ENCODE measurements at places on chromosomes 7 and 10.

DNA sequence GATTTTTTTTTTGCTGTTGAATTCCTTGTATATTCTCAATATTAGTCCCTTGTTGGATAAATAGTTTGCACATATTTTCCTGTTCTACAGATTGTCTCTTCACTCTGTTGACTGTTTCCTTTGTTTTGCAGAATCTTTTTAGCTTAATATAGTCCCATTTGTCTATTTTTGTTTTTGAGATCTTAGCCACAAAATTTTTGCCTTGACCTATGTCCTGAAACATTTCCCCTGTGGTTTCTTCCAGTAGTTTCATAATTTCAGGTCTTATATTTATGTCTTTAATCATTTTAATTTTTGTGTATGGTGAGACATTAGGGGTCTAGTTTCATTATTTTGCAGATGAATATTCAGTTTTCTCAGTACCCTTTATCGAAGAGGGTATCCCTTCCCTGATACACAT is 92.7 kb downstream of the LANCL2 start:
- no peak for DNase-seq

- no peak for DNase-seq
Measured at GRCh38 chr7:75575488-75576121, 83.5 kb downstream of the SPDYE5 start.

- DNase-seq: no peak
Measured at GRCh38 chr10:130360826-130361311, 224.7 kb downstream of the GLRX3 start.

- DNase-seq: peak; percentile 74
Measured at GRCh38 chr7:85750454-85750949, 563.6 kb upstream of the SEMA3D start.

- DNase-seq: no peak
Measured at GRCh38 chr10:48332871-48333216, 26.4 kb downstream of the MAPK8 start.

GRCh38 chr7:18426564-18427226 is 68.9 kb upstream of the HDAC9 start:
- DNase-seq: no peak

DNA sequence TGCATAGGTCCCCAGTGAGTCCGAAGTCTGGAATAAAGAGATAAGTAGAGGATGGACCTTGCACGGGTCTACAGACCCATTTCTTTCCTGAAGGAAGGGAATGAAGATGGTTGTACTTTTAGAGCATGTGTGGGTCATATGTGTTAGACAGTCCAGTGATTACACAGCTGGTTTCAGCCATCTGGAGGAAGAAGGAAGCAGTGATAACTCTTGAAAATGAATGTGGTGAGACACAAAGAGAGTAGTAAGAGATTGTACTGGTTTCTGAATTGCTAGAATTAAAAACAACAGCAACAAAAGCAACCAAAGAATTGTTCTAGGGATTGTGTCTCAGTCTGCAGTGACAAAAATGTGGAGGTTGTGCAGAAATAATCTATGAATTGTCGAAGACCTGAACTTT is 258.9 kb downstream of the SUGCT start:
- DNase-seq: no peak

- no peak for DNase-seq
Measured at GRCh38 chr10:89946106-89946505, 244.7 kb downstream of the KIF20B start.

DNA sequence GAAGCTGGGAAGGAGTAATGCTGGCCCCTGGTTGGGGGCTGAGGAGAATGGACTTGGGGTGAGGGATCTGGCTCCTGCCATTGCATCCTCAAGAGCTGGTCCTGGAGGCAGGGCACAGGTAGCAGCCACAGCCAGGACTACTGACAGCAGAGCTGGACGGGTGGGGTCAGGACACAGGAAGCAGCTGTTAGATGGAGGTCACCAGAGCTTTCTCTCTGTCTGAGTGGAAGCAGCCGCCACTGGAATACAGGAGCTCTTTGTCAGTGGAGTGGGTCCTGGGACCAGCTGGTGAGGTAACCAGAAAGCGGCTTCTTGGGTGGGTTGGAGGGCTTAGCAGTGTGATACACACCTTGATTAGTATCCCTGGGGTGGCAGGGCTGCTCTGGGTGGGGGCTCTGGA is 58.1 kb upstream of the AQP1 start:
- DNase-seq: no peak

- no peak for DNase-seq
Measured at GRCh38 chr7:124800386-124800785, 34.8 kb upstream of the GPR37 start.

DNA sequence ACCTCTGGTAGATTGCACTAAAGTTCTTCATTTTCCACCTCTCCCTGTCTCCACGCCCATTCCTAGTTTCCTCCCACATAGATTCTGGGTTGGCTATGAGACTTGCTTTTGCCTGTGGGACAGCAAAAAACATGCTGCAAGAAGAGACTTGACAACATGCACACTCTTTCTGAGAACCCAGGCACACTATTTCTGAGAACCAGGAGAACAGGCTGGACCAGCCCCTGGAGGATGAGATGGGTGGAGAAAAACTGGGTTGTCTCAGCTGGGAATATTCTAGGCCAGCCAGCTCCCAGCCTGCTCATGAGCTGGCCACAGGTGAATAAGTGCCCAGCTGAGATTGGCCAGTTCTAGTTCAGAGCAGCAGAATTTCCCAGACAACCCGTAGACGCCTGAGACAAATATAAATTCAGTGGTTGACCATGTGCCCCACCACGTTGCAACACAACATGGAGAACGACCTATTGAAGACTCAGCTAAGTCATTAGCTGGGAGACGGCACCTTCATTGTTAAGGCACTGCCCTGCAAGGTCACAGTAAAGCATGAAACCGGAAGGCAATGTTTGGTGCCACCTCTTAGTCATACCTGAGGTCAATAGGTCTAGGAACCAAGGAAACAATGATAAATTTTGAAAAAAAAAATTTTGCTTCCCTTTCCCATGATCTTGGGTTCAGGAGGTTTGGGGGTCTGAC is 92.7 kb upstream of the AKR1E2 start:
- DNase-seq: no peak

- peak; percentile 88 for DNase-seq
Measured at GRCh38 chr7:129218514-129219062, 6.2 kb upstream of the AHCYL2 start.

DNA sequence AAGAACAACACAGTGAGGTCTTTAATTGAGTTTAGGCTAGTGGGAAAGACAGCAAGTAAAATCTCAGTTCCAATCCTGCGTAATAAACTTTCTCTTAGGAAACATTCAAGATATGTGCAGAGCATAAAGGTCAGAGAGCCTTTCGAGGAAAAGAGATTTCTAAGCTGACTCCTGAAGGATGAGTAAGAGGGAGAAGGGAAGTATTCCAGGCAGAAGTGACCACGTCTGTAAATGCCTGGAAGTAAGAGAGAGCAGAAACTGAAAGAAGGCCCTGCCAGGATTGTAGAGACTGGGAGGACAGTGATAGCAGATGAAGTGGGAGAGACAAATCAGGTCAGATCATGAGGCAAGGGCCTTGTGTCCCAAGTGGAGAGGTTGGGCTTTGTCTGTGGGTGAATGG is 41.8 kb downstream of the PNLIPRP3 start:
- no peak for DNase-seq

- DNase-seq: no peak
Measured at GRCh38 chr10:6995341-6995740, 415.3 kb upstream of the PRKCQ start.

DNA sequence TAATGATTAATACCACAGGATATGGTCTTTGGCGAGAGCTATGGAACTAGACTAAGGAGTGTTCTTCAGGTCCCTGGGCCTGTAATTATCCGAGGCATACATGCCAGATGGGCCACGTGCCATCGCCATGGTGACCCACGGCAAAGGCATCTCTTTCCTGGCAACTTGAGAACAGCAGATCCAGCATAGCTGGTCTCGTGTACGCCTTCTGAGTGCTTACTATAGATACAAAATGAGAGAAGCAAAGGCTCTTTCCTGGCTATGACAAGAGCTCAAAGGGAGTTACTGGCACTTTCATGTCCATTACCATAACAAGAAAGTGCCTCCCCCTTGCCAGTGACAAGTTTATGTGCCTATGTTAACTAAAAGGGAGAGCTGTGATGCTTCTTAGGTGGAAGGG is 26.0 kb upstream of the GLI3 start:
- DNase-seq: peak; percentile 44

- DNase-seq: no peak
Measured at GRCh38 chr7:140903741-140904480, 20.8 kb downstream of the BRAF start.

DNA sequence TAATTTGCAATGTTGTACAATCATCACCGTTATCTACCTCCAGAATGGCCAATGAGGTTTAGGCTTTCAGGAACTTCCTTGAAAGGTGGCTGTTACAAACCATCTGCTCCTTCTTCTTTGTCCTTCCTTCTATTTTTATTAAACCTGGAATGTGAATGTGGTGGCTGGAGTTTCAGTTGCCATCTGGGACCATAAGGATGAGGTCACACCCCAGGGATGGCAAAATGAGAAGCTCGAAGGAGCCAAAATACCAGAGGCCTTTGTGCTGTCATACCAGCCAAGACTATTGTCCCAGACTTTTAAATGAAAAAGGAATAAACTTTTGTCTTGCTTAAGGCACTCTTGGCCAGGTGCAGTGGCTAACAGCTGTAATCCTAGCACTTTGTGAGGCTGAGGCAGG is 30.9 kb upstream of the LMTK2 start:
- DNase-seq: no peak

DNA sequence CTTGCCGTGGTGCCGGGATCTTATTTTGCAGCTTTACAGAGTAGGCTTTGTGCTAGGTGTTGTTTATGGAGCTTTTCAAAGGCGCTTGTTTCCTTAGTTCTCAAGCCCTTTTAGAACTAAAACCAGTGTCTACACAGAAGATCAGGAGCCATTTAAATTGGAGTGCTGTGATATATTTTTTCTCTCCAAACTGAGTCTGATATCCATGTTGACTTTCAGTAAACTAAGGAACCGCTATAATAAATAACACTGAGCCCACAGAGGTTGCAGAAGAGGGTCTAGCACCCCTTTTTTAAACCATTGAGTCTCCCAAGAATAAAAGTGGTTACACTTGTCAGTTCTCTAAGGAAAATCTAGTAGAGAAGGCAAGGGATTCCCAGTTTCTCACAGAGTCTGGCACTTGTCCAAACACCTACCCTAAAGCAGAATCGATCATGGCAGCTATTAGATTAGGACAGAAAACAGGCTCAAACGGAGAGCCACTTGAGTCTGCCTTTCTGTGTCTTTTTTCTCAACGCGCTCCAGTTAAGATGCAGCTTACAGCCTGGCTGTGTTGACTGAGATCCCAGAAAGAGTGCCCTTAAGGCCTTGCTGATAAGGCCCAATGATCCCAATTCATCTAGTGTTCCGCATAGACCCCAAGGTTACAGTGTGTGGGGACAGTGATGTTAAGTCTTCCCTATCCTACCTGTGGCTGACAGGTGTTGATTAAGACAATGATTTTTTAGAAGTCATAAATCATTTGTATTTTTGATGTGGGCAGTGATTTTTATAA is 804 bp downstream of the TMEM106B start:
- DNase-seq: no peak

GRCh38 chr10:128879441-128880140 is 587.5 kb upstream of the MGMT start:
- DNase-seq: no peak

- DNase-seq: no peak
Measured at GRCh38 chr7:44887293-44887692, 2.0 kb upstream of the PURB start.

- no peak for DNase-seq
Measured at GRCh38 chr7:36388423-36388822, 1.2 kb upstream of the ANLN start.

DNA sequence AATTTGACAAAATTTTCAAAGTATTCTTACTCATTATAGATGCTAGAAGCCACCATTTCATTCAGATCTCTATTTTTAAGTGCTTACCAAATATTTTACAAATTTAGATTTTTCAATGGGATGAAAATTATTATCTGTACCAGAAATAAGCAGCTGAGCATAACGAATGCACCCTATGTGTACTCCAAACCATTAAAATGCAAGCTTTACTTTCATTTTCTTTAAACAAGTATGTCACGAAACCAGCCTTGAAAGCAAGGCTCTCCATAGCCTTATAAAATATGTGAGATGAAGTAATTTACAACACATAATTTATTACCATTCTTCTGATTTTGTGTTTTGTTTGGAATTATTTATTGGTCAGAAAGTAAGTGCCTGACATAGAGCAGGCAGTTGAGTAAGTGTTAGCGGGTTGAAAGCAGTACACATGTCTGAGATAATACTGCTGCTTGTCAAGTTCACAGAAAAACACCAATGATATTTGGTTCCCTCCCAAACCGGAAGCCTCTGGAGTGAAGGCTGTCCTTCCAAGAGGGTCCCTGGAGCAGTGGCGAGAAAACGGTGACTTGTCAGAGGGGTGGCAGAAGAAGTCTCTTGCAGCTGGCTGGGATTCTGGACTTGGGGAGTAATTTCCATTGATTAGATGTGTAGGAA is 322.7 kb upstream of the PFKP start:
- DNase-seq: no peak

DNA sequence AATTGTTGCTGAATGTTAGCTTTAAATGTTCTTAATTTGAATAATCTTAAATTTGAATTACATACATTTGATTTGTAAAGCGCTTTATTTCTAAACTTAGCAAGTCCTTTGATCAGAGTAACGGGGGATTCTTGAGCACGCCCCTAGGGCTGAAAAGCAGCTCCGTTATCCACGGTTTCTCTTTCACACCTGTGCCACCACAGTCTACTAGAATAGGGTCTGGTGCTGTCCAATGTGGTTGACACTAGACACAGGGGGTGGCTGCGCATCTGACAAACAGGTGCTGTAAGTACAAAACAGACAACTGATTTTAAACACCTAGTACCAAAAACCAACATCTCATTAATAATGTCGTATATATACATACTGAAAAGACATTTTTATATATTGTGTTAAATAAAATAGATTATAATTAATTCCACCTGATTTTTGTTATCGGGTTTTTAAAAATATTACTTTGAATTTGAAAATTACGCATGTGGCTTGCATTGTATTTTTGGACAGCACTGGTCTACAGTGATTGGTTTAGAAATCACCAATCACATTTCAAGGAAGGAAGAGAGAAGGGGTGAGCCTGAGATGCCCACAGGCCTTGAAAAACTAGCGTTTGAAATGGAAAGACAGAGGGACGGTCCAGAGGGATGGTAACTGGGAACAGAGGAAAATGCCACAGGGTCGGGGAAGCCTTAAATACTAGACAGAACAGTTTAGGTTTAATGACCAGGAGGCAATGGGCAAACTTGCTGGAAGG is 7.3 kb downstream of the SEPHS1 start:
- no peak for DNase-seq

- DNase-seq: no peak
Measured at GRCh38 chr7:140587243-140587642, 53.4 kb downstream of the DENND2A start.

GRCh38 chr10:69831231-69831855 is 29.6 kb downstream of the COL13A1 start:
- DNase-seq: no peak
